ENCODE measurements at places on chromosomes 16 and 17.

DNA sequence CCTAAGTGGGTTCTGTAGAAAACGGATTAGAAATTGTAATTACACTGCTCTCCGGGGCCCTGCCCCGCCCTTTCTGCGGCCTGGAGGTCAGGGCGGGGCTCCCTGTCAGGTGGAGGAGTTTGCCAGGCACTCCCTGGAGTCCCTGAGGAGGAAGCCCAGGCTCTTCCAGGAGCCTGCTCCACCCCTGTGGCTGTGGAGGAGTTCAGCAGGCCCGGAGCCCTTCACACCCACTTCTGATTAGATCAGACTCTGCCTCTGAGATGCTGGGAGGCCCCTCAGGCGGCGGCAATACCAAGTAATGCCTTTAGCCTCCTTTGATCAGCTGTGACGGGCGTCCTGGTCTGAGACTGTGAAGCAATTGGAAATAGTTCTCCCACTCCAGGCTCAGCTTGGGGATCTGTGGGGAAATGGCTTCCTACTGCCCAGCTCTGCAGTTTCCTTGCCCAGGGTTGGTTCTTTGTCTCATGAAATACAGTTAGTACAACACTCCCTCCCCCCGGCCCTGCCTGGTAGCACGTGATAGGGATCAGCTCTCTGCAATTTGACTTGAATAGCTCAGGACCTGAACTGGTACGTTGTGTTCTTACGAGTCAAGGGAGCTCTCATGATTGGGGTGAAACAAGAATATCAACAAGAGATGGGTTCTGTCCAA, 22.3 kb downstream of the BAIAP2 start:
- DNase-seq, result no peak

DNA sequence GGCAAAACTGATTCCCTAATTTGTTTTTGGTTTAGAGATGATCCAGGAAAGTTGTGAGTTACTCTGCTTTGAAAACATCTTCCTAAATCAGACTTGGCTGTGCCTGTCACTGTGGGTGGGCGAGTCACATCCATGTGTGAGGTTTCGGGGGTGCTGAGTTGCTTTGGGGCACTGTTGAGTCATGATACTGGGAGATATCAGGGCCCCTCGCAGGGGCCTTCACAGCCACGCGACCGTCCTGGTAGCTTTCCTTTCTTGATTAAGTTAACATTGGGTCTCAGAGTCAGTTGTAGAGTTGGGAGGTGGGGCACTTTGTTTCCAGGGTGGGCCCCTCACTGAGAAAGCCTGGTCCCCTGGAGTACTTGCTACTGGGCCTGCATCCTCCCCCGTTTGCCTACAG, 58.3 kb upstream of the LGALS9 start:
- peak; percentile 76 for DNase-seq

- peak; percentile 9 for DNase-seq
Observed at GRCh38 chr17:68600931-68601564, at the start of gene FAM20A. Gene FAM20A (minus strand): TSS chr17:68601367. CDS start chr17:68600666, 701 bp downstream.

GRCh38 chr17:10155371-10156076, 42.9 kb downstream of the GAS7 start:
- DNase-seq, result no peak

DNA sequence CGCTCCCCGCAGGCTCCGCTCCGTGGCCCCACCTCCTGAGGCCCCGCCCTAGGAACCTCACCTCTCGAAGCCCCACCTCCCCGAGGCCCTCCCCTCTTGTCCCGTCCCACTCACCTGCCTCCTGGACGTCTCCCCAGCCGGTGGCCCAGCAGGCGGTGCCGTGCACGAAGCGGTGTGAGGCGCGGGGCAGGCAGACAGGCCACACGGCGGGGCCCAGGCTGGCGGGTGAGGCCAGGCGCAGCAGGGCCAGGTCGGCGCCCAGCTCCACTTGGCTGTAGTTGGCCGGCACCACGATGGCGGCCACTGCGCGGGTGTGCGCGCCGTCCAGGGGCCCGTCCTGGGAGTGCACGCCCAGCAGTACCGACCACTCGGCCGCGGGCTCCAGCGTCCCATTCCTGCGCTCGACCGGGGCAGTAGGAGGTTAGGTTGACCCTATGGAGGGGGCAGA, 1.6 kb downstream of the PRSS36 start:
- no peak for DNase-seq

GRCh38 chr17:39196241-39196807, 1.1 kb downstream of the CACNB1 start:
- no peak for DNase-seq

- DNase-seq, result peak; percentile 76
Observed at GRCh38 chr16:88533932-88534637, 36.1 kb upstream of the ZC3H18 start.

GRCh38 chr17:10156948-10157607, 41.3 kb downstream of the GAS7 start:
- no peak for DNase-seq

DNA sequence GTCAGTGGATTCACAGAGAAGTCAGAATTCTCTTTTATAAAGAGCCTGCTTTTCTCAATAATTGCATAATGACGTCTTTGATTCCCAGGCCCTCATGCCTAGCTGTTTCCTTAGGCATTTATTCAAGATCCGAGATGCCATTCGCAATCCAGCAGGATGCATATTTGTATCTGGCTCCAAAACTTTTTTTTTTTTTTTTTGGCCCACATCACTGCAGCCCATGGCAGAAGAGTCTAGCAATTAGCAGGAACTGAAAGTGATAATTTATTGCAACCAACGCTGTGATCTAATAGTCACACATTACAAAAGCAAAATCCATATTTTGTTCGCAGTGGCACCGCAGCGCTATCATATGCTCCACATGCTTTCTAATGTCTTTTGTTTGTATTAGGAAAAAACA, 503.4 kb downstream of the MAF start:
- DNase-seq, result no peak
